ENCODE measurements at places on chromosomes 1 and 21.

DNA sequence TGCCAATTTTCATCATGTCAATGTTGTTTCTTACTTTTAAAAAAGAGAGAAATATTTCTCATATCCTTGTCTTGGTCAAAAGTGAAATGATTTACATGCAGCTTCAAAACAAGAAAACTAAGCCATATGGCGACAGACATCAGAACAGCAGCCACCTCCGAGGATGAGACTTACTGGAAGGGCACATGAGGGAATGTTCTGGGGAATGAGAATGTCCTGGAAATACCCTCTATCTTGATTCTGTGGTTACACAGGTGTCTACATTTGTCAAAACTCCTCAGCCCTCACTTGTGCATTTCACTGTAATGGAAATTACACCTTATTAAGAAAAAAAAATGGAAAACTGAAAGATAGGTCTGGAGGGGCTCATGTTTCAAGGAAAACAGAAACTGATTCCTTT lies 14.2 kb upstream of the ECE1 start:
- no peak for DNase-seq

DNA sequence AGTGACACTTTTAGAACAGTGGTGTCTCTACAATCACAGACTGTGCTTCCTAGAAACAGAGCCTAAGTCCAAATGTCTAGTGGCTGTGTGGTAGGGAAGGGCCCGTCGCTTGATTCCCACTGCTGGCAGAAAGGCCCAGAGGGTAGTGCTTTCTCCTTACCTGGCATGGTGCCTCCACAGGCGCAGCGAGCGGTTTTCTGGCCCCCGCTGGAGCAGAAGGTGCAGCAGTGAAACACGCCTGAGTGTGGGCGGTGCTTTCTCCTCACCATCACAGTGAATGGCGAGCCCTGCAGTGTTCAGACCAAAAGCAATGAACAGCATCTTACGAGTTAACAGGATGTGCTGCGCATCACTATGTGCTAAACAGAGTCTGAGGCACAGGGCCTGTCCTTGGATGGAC lies 8.3 kb downstream of the TRIM45 start:
- no peak for DNase-seq

DNA sequence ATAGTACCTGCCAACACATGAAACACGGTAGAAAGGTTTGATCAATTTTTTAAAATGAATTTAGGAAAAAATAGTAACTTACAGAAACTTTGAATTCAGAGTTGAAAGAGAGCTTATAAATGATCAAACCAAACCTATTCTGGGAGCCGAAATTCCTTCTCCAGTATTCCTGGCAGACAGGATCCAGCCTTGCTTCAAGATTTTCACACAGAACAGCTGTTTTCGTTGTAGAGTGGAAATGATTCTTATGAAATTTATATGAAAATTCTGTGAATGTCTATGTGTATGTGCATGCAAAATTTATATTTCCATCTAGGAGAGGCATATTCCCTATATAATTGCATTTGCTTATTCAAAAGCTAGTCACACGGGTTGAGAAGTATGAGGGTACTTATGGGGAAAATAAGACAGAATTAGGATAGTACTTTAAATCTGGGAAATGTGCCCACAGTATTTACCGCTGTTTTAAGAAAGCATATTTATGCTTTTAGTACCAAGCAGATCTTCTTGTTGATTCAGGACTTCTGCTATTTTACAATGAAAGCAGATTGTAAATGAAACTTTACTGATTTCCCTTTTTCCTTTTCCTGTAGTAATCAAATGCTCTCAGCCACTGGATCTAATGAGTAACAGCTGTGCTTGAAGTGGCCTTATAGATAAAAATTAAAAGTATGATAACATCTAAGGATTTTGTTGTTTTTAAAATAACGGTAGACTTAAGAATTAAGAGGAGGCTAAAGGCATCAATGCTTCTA lies 30.4 kb downstream of the PRRX1 start:
- DNase-seq = no peak

GRCh38 chr1:183137782-183138181 lies 48.3 kb upstream of the LAMC2 start:
- DNase-seq = no peak

- DNase-seq = no peak
Measured at GRCh38 chr1:7676274-7676945, 94.7 kb upstream of the VAMP3 start.

- DNase-seq = peak; percentile 45
Measured at GRCh38 chr1:31335007-31335406, 37.9 kb downstream of the FABP3 start.

- no peak for DNase-seq
Measured at GRCh38 chr1:25168193-25169071, 63.9 kb downstream of the SYF2 start.

DNA sequence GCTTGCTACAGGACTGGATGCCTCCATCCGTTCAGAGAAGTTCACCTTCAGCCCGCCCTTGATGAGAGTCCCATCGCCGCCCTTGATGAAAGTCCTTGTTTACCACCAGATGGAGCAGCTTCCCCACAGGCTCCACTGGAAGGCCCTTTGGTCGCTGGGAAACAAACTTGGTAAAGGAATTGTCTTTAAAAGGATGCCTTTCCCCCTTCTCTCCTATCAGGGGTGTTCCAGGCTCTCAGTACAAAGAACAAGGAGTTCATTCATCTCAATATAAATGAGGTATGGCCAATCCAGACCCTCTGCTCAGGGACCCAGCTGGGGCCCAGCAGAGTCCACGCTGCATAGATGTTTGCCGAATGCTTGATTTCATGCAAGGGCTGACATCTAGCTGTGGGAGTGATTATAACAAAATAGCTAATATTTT lies 50.8 kb downstream of the CAPN9 start:
- no peak for DNase-seq

- no peak for DNase-seq
Measured at GRCh38 chr1:94798462-94798861, 21.7 kb upstream of the SLC44A3 start.

DNA sequence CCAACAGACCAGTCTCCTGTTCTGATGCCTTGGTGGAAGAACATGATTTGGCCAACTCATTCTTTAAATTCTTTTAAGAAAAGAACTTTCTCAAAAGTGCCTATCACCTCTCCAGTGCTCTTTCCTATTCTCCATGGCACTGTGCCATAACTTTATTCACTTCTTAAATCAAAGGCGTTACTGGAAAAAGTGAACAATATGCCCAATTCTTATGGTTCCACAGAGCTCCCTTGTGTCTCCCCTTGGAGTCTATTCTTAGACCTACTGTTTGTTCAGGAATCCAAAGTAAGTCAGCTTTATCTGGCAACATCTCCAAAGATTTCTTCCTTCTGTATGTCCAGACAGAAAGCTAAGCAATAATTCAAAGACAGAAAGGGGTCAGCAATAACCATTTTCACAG lies 111.9 kb upstream of the MAGI3 start:
- DNase-seq = no peak
